Lung (tissue), 17 donors: ENCODE measurements at places on chromosomes 4 and X.

DNA sequence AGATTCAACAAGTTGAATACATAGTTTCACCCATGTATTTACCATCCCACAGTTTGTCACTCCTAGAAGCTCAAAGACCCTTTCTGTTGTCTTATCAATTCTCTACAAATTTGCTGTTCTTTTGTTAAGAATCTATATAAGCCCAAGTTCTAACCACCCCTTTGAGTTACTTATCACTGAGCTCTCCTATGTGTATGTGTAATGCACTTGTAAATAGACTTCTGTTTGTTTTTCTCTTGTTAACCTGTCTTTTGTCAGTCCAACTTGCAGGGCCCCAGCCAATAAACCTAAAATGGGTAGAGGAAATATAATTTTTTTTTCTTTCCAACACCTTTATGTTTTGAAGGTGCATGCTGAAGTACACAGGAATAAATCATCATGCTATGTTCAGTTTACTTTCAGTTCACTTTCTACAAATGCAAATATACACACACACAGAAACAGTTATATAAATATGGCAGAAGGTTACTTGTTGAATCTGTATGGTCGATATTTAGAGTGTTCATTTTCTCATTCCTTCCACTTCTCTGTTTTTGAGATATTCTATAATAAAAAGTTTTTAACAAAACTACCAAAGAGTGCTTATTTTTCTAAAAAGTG, 22.3 kb upstream of the CLOCK start:
- no peak overlapping the region for H3K4me3 ChIP-seq
- H3K4me1 ChIP-seq: no peaks in the 10 kb centered on the region
- no peak overlapping the region for H3K27ac ChIP-seq
- DNase-seq: no peak

DNA sequence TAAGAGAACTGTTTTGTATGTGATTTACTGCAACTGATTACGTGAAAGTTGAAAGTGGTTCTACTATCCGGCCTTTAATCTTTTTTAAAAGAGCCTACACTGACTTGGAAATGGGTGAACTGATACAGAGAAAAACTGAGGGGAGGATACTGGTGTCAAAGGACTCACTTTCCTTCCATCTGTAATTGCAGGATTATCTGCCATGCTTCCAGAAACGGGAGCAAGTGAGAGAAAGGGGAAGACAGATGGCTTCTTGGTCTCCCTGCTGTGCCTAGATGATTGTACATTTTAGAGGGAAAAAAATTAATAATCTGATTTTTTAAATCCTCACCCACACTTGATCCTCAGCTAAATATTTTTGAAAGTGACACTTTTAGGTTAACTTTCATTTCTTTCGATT, 88.3 kb upstream of the GRID2 start:
- no peak overlapping the region for H3K4me3 ChIP-seq
- H3K27ac ChIP-seq: no peak overlapping the region
- no peaks in the 10 kb centered on the region for H3K4me1 ChIP-seq

DNA sequence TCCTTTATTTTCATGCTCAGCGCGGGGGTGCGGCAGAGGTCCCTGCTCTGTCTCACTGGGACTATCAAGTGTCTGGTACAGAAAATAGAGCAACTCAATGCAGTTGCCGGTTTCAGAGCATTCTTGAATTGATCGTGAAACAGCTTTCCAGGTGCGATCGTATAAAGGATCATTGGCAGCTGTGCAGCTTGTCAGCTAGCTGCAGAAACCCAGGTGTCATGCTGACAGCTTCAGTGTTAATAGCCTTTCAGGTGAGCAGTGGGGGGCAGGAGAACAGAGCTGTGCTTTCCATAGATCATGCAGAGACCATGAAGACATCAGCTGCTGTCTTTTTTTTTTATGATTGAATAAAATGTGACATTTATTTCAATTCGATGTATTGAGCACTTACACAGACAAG, 583.9 kb downstream of the NLGN4X start:
- H3K27me3 ChIP-seq: peaks cover 3% of the 10 kb centered on the region
- no peak overlapping the region for H3K27ac ChIP-seq
- no peaks in the 10 kb centered on the region for H3K36me3 ChIP-seq
- no peak overlapping the region for H3K4me3 ChIP-seq
- no peaks in the 10 kb centered on the region for H3K4me1 ChIP-seq

GRCh38 chrX:100863326-100863864, 10.8 kb downstream of the NOX1 start:
- no peak overlapping the region for H3K27ac ChIP-seq
- no peak overlapping the region for H3K4me3 ChIP-seq
- H3K36me3 ChIP-seq: no peaks in the 10 kb centered on the region
- H3K27me3 ChIP-seq: peaks cover 13% of the 10 kb centered on the region
- DNase-seq: peak; percentile 94

- H3K27ac ChIP-seq: no peak overlapping the region
- H3K36me3 ChIP-seq: no peaks in the 10 kb centered on the region
- no peaks in the 10 kb centered on the region for H3K4me1 ChIP-seq
- DNase-seq: peak; percentile 63
These were observed 9.6 kb downstream of the GPC4 start for GRCh38 chrX:133405498-133406185.

DNA sequence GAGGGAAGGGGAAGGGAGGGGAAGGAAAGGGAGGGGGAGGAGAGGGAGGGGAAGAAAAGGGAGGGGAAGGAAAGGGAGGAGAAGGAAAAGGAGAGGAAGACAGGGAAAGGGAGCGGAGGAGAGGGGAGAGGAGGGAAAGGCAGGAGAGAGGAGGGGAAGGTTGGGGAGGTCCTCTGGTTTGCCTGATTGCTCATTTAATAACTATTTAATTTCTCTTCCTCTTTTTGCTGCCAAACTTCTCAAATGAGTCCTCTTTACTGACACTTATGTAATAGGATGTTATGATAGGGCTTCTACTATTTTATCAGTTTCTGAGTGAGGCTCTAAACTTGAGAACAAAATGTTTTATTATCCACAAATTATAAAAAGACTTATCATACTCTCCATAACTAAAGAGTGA, 35.4 kb upstream of the PPA2 start:
- H3K4me3 ChIP-seq: no peak overlapping the region
- H3K27ac ChIP-seq: no peak overlapping the region
- H3K4me1 ChIP-seq: no peaks in the 10 kb centered on the region
- H3K27me3 ChIP-seq: no peaks in the 10 kb centered on the region

DNA sequence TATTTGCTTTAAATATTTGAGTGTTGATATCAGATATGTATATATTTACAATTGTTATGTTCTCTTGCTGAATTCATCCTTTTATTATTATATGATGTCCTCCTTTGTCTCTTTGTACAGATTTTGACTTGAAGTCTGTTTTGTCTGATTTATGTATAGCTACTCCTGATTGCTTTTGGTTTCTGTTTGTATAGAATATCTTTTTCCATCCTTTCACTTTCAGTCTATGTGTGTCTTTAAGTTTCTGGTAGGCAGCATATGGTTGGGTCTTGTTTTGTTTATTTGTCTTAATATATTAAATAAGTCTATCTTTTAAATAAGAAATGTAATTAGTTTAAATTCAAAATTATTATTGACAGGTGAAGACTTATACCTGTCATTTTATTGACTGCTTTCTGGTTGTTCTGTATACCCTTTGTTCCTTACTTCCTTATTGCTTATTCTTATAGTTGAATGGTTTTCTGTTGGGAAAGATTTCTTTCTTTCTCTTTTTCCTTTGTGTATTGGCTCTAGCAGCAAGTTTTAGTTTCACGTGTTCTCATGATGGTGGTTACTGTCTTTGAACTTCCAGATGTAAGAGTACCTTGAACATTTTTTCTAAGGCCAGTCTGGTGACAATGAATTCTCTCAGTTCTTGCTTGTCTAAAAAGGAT, 31.1 kb downstream of the RAB28 start:
- H3K4me3 ChIP-seq: no peak overlapping the region
- no peak overlapping the region for H3K27ac ChIP-seq
- no peak for DNase-seq
- H3K36me3 ChIP-seq: peaks cover 15% of the 10 kb centered on the region
- no peaks in the 10 kb centered on the region for H3K4me1 ChIP-seq
- H3K27me3 ChIP-seq: no peaks in the 10 kb centered on the region

DNA sequence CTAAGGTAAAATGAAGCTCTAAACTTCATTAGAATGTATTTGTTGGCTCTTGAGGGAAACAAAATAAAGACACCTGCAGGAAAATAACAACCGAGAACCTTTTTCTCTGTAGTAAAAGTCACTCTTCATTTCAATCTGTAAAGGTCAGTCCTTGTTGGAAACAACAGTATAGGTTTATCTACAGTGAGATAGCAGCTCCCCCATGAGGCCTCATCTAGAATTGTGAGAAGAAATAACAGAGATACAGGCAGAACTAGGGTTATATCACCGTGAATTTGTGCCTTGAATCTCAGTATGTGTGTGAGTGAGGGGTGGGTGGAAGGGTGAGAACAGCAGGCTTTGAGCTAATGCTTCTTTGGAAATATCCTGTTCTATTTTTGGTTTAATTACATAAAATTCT, 107.8 kb upstream of the FMR1 start:
- DNase-seq: peak; percentile 20
- no peak overlapping the region for H3K4me3 ChIP-seq
- no peaks in the 10 kb centered on the region for H3K4me1 ChIP-seq
- H3K36me3 ChIP-seq: no peaks in the 10 kb centered on the region
- H3K27me3 ChIP-seq: no peaks in the 10 kb centered on the region
- H3K27ac ChIP-seq: no peak overlapping the region

DNA sequence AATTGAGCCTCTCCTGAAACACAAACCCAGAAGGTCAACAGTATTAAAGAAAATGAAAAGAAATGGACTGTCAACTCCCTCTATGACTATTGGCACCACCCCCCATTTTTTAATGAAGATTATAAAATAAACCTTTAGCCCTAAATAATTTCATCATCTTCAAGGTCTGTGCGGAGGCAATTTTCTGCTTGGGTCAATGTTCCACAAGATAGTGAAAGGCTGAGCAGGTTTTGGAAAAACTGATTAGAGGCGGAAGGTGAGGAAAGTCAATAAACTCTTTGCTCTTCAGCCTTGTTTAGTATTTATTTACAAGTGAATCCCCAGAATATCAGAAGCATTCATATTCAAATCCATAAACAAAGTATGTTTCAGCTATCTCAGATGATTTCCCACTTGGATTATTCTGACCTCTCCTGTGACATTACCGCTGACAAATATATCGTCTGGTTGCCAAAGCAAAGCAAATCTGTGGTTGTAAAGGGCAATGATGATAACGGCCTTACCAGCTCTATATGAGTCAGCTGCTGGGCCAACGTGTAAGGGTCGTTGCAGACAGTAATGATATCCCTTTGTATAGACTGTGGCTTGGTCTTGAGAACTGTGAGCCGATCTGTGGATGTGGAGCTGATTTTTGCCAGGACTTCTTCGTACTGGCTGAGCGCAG, 24.0 kb downstream of the RASGEF1B start:
- no peaks in the 10 kb centered on the region for H3K4me1 ChIP-seq
- H3K27me3 ChIP-seq: no peaks in the 10 kb centered on the region
- H3K27ac ChIP-seq: no peak overlapping the region
- H3K36me3 ChIP-seq: peaks cover 30% of the 10 kb centered on the region
- DNase-seq: no peak

DNA sequence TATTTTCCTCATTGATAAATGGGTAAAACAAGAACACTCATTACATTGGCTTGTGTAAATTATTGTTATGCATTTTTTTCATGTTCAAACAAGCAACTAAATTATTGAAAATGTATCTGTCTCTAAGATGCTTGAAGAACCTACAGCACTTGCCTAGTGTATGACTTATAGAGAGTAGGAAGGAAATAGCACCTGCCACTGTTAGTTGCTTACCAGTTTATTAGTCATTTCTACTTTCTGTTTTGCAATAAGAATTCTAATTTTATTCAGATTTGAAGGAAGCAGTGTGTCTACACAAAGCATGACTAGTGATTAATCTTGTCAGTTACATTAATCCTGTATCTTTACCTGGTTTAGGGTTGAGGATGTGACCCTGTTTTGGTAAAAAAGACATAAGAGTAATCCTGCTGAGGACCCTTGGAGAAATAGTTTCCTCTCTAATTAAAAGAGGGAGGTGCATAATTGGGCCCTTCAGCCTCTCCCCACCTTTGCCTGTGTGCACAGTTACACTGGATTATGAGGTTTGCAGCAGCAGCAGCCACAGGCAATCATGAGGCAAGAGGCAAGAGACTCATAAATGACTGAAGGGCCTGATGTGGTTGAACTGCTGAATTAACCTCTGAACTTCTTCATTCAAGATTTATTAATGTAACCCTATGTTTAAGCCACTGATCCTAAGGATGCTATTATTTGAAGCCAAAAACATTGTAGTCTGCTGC, 1202.1 kb downstream of the ADGRL3 start:
- no peaks in the 10 kb centered on the region for H3K36me3 ChIP-seq
- H3K4me3 ChIP-seq: no peak overlapping the region
- H3K27me3 ChIP-seq: no peaks in the 10 kb centered on the region
- no peaks in the 10 kb centered on the region for H3K4me1 ChIP-seq

- DNase-seq: no peak
- H3K27ac ChIP-seq: no peak overlapping the region
- no peak overlapping the region for H3K4me3 ChIP-seq
These were observed 72.3 kb upstream of the ZNF518B start for GRCh38 chr4:10529291-10530136.

- DNase-seq: peak; percentile 41
- H3K4me3 ChIP-seq: no peak overlapping the region
- no peaks in the 10 kb centered on the region for H3K36me3 ChIP-seq
- H3K27me3 ChIP-seq: no peaks in the 10 kb centered on the region
- H3K4me1 ChIP-seq: no peaks in the 10 kb centered on the region
These were observed 9.6 kb upstream of the TMA16 start for GRCh38 chr4:163484906-163485305.

GRCh38 chr4:142081025-142081424, 444.6 kb downstream of the IL15 start:
- DNase-seq: no peak
- no peaks in the 10 kb centered on the region for H3K36me3 ChIP-seq
- no peak overlapping the region for H3K4me3 ChIP-seq
- H3K4me1 ChIP-seq: no peaks in the 10 kb centered on the region
- peak overlapping the region; percentile 53 for H3K27ac ChIP-seq

DNA sequence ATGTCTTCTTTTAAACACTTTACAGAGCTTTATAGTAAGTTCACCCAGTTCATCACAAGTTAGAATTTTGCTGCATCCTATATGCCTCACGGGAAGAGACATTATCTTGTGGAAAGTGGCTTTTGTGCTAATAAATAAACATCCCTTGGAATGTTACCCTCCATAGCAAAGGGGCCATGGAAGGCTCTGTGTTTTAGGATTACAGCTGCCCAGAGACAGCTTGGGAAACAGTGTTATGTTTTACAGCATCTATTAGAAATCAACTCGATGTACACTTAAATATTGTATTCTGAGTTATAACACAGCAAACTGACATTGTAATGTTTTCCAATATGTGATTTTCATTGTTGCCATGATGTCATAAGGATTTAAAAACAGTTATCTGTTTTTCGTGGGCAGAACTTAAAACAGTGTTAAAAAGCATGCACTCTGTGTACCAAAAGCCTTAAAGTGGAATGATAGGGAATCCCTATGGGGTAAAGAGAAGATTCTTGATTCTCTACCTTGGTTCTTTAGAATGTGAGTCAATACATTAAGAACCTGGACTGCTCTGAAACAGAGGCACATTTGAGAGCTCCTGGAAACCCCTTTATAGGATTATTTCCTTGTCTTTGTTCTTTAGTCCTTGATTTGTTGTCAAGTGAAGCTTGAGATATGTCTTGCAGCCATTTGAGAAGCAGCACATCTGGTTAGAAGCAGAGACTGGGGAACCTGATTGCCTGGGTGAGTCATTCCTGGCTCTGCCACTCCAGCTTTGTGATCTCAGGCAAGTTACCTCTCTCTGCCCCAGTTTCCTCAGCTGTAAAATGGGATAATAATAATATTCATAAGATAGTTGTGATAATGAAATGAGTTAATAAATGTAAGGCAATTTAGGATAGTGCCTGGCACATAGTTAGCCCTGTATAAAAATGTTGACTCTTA, 41.6 kb downstream of the ARHGAP10 start:
- no peaks in the 10 kb centered on the region for H3K27me3 ChIP-seq
- DNase-seq: peak; percentile 26
- no peaks in the 10 kb centered on the region for H3K36me3 ChIP-seq
- H3K27ac ChIP-seq: peak overlapping the region; percentile 61
- peaks cover 8% of the 10 kb centered on the region for H3K4me1 ChIP-seq
- no peak overlapping the region for H3K4me3 ChIP-seq
